ENCODE measurements at places on chromosomes 3 and 15.

DNA sequence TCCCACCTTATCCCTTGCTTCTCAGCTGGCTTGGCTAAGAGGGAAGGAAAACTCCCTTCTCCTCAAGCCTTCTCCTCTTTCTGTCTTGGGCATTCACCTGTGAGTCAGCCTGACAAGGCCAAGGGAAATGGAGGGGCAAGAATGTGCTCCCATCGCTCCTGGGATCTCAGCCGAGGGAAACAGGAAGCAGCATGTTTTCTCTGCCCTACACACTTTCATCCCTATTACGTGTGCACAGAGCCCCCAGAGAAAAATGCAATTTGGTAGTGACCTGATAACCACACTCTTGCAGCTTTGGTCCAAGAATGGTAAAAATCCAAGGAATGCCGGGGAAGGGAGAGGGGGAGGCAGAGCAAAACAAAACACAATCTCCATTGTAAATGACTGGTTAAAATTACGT lies 32.9 kb upstream of the MTMR10 start:
- H3K4me1 ChIP-seq: peaks cover 3% of the 10 kb centered on the region
- H3K36me3 ChIP-seq: no peaks in the 10 kb centered on the region
- no peak overlapping the region for H3K4me3 ChIP-seq
- peaks cover 22% of the 10 kb centered on the region for H3K27me3 ChIP-seq
- H3K27ac ChIP-seq: no peak overlapping the region

GRCh38 chr15:92523176-92523575 lies 129.5 kb downstream of the ST8SIA2 start:
- DNase-seq: no peak
- peaks cover 4% of the 10 kb centered on the region for H3K27me3 ChIP-seq
- no peak overlapping the region for H3K4me3 ChIP-seq

DNA sequence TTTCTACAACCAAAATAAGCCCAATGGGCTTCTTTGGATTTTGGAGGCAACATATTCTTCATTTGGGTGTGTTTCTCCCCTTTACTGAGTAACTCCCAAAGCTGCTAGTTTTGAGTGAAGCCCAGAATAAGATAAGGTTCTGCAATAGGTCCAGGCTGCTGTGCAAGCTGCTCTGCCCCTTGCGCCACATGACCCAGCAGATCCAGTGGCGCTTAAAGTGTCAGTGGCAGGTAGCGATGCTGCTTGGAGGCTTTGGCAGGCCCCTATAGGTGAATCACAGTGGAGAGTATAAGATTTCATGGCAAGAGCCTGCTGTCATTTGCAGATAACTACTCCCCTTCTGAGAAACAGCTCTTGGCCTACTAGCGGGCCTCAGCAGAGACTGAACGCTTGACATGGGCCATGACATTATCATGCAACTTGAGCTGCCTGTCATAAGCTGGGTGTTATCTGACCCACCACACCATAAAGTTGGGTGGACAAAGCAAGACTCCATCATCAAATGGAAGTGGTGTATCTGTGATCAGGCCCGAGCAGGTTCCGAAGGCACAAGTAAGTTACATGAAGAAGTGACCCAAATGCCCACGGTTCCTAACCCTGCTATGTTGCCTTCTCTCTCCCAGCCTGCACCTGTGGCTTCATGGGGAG lies 88.4 kb upstream of the OXTR start:
- no peak for DNase-seq
- H3K27ac ChIP-seq: no peak overlapping the region
- H3K36me3 ChIP-seq: no peaks in the 10 kb centered on the region
- no peaks in the 10 kb centered on the region for H3K27me3 ChIP-seq
- H3K4me1 ChIP-seq: no peaks in the 10 kb centered on the region

DNA sequence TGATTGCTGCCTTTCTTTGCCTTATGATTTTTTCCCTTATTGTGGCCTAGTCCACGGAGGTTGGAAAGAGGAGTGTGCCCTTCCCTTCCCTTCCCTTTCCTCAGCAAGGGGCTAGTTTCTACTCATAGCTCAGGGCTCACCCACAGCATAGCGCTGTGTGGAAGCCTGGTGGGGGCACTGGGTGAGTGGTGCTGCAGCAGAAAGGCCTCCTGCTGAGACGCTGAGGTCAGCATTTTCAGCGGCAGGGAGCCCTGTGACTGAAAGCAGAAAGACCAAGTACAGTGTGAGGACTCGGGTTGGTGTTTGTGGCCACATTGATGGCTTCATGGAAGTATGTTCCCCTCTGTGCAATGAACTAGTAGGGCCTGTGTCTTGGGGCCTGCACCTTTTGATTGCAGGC lies 21.9 kb downstream of the CACNA1D start:
- no peaks in the 10 kb centered on the region for H3K36me3 ChIP-seq
- DNase-seq: no peak
- no peak overlapping the region for H3K4me3 ChIP-seq
- peaks cover 13% of the 10 kb centered on the region for H3K27me3 ChIP-seq
- H3K27ac ChIP-seq: no peak overlapping the region

DNA sequence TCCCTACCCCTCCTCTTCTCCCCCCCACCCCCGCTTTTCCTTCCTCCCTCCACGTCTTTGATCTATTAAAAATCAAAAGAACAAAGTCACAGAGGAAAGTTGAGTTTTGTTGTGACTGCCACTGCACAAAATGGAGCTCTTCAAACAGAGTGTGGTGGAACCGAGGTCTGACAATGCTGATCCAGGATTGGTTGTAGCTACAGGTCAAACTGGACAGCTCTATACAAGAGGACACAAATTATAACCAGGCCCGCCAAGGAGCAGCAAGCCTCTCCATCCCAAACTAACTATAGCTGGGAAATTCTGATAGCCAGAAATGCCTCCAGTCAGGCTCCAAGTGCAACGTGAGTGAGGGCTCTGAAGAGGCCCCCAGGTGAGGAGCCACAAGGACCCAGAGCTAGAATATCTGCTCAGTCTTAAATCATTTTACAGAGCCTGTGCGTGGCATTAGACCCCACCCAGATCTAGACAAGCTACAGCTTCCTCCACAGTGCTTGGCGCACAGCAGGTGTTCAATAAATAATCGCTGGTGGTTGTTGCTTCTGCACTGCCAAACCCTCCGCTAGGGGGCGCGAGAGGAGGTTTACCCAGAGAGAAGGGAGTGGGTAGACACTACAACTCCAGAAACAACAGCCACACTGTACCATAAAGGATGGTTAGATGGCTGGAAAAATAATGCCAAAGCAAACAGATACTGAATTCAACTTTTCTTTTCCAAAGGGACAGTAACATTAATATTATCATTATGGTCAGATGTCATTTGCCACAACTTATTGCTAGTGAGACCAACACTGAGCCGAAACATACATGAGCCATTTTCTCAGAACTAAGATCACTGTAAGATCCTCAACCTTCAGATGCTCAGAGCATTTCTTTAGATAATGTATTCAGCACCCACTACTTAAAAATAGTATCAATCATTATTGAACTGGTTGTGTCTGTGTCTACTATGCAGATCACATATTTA lies 44.6 kb downstream of the ZIC4 start:
- no peak overlapping the region for H3K4me3 ChIP-seq
- H3K4me1 ChIP-seq: no peaks in the 10 kb centered on the region
